ENCODE measurements at places on chromosomes 3 and 15. TPM values are rescaled to one million over a fixed set of nuclear protein-coding genes. Genes with fewer than 3 reads are reported as not detected.

ADCY5 gene
- polyA plus RNA-seq: 0.03 TPM

ZWILCH gene
- 12.5 TPM for polyA plus RNA-seq

SIDT1 gene
- polyA plus RNA-seq: 11.8 TPM

EPHA3 gene
- polyA plus RNA-seq: not detected

MRPL3 gene
- polyA plus RNA-seq: 66.5 TPM

ZNF445 gene
- 0.11 TPM for polyA plus RNA-seq

GCSAM gene
- polyA plus RNA-seq: 1.5 TPM

GALNT15 gene
- polyA plus RNA-seq: not detected

DNA sequence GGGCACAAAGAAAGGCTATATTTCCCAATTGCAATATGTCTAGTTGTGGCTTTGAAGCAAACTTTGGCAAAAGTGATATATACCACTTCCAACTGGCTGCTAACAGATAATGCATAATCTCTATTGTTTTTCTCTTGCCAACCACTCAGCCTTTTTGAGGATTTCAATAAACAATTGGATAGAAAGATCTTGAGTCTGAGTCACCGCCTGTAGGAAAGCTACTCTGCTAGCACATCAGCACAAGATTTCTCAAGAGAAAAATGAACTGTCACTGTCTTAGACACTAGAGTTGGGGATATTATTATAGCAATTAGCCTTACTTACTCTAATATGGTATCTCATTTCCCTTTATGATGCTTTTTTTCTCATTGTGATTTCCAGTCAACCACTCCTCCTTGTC, 119.7 kb downstream of the SST start:
- DNase-seq: no peak
- no peaks in the 10 kb centered on the region for H3K36me3 ChIP-seq
- peaks cover 10% of the 10 kb centered on the region for H3K27me3 ChIP-seq
- H3K27ac ChIP-seq: no peak overlapping the region
- H3K4me1 ChIP-seq: no peaks in the 10 kb centered on the region

GRCh38 chr3:119826711-119827608, 45.1 kb downstream of the NR1I2 start:
- no peak for DNase-seq
- no peak overlapping the region for H3K27ac ChIP-seq
- peaks cover 5% of the 10 kb centered on the region for H3K36me3 ChIP-seq
- H3K4me3 ChIP-seq: no peak overlapping the region
- H3K4me1 ChIP-seq: peaks cover 18% of the 10 kb centered on the region

DNA sequence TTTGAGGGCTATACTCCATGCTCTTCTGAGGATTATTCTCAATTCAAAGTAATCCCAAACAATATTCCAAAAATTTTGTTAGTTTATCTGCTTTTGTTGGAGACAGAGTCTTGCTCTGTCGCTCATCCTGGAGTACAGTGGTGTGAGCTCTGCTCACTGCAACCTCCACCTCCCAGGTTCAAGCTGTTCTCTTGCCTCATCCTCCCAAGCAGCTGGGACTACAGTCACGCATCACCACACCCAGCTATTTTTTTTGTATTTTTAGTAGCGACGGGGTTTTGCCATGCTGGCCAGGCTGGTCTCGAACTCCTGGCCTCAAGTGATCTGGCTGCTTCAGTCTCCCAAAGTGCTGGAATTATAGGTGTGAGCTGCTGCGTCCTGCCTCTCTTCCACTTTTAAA, 39.1 kb downstream of the MEF2A start:
- no peak overlapping the region for H3K4me3 ChIP-seq
- DNase-seq: no peak
- H3K27ac ChIP-seq: peak overlapping the region; percentile 7
- peaks cover 77% of the 10 kb centered on the region for H3K4me1 ChIP-seq

DNA sequence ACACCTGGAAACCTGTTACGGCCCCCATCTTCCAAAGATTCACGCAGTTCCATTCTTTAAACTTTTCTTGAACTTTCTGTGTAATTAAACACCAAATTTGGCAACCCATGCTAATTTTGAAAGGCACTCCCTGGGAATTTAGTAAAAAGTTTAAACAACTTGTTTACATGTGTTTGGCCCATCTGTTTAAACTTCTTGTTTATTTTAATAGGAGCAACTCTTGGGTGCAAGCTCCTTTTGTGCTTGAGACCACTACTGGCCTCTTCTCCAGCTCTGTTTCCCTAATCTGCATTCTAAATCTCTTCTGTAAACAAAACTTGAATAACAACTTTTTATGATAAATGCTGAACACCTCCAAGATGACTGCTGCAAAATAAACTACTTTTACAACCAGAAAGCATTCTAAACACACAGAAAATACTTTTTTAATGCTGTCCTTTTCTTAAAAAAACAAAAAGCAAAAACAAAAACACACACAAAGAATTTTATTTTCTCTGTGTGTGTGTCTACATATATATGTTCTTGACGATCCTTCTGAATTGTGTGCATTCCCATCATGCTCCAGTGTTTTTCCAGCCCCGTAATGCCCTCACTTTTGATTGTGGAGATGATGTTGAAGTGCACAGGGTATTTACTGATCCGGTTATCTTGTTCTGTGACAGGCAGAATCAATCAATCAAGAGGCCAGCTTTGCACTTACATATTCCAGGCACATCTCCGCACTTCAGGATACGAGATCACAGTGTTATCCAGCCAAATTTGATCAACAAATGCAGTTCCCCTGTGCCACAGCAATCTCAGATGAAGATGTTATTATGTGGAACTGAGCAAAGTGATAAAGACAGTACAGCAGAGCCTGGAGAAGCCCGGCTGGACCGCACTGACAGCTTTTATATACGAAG, 416.9 kb downstream of the FOXP1 start:
- H3K4me1 ChIP-seq: no peaks in the 10 kb centered on the region
- H3K4me3 ChIP-seq: no peak overlapping the region
- H3K27ac ChIP-seq: no peak overlapping the region
- no peaks in the 10 kb centered on the region for H3K27me3 ChIP-seq
- no peaks in the 10 kb centered on the region for H3K36me3 ChIP-seq

DNA sequence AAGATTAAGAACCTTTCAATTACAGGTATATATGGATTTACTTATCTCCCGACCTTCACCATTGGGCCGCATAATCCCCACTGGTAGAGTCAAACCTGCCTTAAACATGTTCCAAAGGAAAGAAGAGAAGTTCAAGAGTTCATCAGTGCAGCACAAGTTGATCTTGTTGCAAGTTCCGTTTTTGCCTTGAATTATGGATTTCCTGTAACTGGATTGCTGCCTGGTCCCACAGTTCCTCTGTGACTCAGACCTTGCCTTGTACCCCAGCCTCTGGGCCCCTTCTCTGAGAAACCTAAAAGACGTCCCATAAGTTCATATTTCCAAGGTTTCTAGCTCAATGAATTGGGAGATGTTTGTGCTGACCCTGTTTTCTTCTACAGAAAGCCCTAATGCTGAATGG, 112.5 kb upstream of the THBS1 start:
- no peaks in the 10 kb centered on the region for H3K36me3 ChIP-seq
- DNase-seq: no peak
- H3K4me1 ChIP-seq: no peaks in the 10 kb centered on the region

- no peaks in the 10 kb centered on the region for H3K4me1 ChIP-seq
- no peak overlapping the region for H3K4me3 ChIP-seq
- H3K27me3 ChIP-seq: peaks cover 2% of the 10 kb centered on the region
Measured at GRCh38 chr3:141646760-141647561, 91.1 kb upstream of the RNF7 start.

DNA sequence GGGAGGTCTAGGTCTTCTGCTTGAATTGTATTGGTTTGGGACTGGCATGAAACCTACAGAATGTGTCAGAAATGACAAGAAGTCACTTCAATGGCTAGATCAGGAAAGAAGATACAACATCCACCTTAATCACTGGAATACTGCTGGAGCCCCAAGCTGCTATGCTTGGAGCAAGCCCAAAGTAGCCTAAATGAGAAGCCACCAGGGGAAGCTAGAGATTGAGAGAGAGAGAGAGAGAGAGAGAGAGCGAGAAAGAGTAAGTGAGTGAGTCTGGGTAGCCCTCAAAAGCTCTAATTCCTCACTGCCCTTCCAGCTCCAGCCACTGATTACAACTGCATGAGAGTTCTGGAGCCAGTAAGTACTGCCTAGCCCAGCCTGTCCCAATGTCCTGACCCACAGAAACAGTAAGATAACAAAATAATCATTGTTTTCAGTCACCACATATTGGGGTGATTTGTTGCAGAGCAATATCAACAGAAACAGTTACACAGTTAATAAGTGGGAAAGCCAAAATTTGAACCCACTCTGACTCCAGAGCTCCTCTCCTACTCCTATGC, 529.2 kb upstream of the GOLIM4 start:
- no peak overlapping the region for H3K27ac ChIP-seq
- H3K4me3 ChIP-seq: no peak overlapping the region
- DNase-seq: no peak

- DNase-seq: no peak
- no peak overlapping the region for H3K4me3 ChIP-seq
- peaks cover 5% of the 10 kb centered on the region for H3K27me3 ChIP-seq
- H3K36me3 ChIP-seq: no peaks in the 10 kb centered on the region
- H3K27ac ChIP-seq: no peak overlapping the region
- no peaks in the 10 kb centered on the region for H3K4me1 ChIP-seq
Measured at GRCh38 chr3:46670000-46670890, 23.2 kb downstream of the ALS2CL start.

DNA sequence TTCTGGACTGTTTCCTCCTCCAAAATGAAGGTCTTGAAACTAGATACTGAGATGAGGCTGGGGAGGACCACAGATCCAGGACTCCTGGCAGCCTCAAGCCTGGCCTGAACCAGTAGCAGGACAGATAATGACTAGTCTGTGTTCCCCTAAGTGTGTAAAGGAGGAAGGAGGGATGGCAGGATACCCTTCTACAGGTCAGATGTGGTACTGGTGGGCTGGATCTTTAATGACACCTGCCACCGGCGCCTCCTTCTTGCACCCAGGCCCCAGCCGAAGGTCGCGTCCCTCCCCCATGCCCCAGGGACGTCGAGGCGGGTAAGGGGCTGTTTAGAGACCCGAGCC, 556 bp downstream of the USP19 start:
- DNase-seq: no peak
- peaks cover 3% of the 10 kb centered on the region for H3K27me3 ChIP-seq
- H3K27ac ChIP-seq: peak overlapping the region; percentile 87

GRCh38 chr3:115689928-115690327, 66.6 kb downstream of the GAP43 start:
- no peaks in the 10 kb centered on the region for H3K4me1 ChIP-seq
- H3K27ac ChIP-seq: no peak overlapping the region
- no peaks in the 10 kb centered on the region for H3K36me3 ChIP-seq
- DNase-seq: no peak
- H3K27me3 ChIP-seq: no peaks in the 10 kb centered on the region

GRCh38 chr3:122403489-122403888, 12.4 kb downstream of the WDR5B start:
- no peak overlapping the region for H3K4me3 ChIP-seq
- no peak for DNase-seq

DNA sequence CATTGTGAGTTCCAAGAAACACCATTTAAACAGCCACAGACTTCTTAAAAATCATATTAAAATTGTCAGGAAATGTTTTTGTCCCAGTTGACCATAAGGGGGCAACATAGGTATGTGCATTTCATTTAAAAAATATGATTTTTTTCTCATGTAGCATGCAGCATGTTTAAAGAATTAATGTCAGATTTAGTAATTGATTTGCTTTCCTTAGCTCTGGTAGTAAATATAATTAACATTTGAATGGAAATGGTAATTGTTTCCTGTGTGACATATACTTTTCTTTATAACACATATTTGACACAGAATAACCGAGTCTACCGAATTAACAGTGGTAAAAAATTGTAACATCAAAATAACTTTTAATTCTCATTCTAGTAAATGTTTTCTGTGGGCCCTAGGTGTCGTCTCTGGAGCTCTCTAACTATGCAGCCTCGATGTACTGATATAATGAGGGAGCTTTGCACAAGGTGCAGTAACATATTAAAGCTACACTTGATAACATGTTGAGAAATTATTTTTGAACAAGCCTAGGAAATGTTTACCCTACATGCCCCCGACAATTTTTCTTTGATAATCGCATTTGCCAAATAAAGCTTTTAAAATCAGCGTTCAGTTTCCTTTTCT, 34.9 kb downstream of the NXPE3 start:
- H3K27ac ChIP-seq: no peak overlapping the region
- H3K4me3 ChIP-seq: no peak overlapping the region
- DNase-seq: peak; percentile 27
- H3K4me1 ChIP-seq: peaks cover 11% of the 10 kb centered on the region

DNA sequence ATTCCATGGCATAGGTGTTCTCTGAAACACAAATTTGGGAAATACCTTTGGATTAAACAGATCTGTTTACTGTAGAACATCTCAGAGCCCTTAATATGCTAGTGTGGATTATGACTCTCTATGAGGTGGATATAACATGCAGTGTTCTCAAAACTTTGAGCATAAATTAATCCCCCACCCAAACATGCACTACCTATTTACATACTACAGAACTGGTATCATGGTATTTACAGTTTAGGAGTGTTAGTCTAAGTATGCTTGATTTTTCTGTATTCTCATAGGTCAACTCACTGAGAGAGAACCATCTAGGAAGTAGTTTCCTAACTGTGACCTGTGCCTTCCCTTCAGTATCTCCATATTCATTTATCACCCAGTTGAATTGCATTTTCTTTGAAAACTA, 30.9 kb upstream of the ZNF609 start:
- no peak for DNase-seq
- peak overlapping the region; percentile 89 for H3K4me3 ChIP-seq
- H3K27me3 ChIP-seq: peaks cover 3% of the 10 kb centered on the region
- peaks cover 28% of the 10 kb centered on the region for H3K4me1 ChIP-seq
- H3K36me3 ChIP-seq: peaks cover 14% of the 10 kb centered on the region
- peak overlapping the region; percentile 85 for H3K27ac ChIP-seq

DNA sequence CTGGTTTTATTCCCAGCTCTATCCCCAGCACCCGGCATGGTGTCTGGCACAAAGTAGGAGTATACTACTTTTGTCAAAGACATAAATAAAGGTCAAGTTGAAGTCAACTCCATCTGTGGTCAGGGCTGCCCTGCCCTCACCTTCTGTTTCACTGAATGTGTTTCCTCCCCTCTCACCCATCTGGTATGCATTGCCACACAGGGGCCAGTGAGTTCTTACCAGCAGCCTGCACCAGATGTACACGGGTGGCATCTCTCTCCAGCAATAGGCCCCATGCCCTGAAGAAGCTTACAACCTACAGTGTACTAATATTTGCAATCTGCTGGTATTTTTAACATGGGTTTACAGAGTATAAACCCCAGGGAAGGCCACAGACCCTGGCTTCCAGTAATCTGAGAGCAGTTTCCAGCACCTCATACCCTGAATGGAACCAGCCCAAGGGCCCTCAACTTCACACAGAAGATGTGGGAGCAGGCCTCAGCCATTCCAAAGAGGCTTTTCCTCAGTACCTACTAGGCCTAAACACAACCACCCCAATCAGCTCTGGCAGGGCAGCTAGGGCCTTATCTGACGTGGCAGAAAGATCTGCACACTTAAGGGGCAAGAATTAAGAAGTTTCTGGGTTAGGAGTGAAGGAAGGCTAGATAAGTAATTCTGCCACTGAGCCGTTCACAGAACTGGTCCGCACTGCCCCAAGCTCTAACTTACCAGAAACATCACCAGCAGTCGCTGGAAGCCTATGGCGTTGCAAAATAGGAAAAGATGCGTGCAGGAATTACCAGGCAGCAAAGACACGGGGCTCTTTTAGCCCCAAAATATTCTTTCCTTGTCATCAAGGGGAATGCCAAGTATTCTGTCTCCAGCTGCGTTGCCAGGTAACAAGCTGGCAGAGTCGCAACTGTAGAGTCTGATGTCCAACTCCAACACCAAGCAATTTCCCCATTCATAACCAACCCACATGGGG, 2.1 kb downstream of the IDH2 start:
- H3K27ac ChIP-seq: peak overlapping the region; percentile 98
- DNase-seq: peak; percentile 16
- peaks cover 12% of the 10 kb centered on the region for H3K27me3 ChIP-seq
- peaks cover 81% of the 10 kb centered on the region for H3K4me1 ChIP-seq
- no peaks in the 10 kb centered on the region for H3K36me3 ChIP-seq
